ENCODE measurements at places on chromosomes 6 and 20.

- no peak for DNase-seq
Measured at GRCh38 chr20:38373231-38373867, 27.1 kb downstream of the LBP start.

DNA sequence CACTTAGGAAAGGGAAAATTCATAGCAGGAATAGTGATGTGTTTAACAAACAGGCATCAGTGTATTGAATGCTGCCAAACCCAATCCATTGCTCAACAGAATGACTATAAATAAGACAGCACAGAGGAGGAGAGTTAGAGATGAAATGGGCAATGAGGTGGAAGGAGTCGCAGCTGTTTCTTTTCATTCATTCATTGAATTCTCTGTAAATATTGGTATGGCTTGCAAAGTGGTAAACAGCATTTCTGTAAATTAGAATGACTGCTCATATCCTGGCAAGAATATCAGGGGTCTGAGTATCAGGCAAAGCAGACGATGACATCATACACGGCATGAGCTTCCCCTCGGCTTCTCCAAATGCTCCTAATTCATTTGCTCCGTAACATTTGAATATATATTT lies 703.6 kb upstream of the SLC35B3 start:
- no peak for DNase-seq

DNA sequence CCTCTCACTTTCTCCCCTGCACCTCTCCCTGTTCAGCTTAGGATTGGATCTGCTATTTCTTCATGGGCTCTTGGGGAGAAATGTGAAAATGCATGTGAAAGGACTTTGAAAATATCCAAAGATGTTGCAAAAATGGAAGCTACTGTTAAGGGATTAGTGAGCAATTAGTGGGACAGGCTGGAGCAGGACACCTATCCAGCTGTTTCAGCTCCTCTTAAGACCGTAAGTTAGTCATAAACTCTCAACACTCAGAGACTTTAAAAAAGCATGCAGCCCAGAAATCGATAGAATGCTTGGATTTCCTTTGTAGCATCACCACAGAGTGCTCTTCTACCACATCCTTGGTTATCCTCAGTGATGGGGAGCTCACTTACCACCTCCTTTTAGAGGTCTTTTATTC lies 88.7 kb downstream of the SLC24A3 start:
- no peak for DNase-seq

GRCh38 chr6:135583256-135583761 lies 85.8 kb upstream of the AHI1 start:
- DNase-seq = no peak

- no peak for DNase-seq
Measured at GRCh38 chr6:170421921-170422320, 115.4 kb downstream of the FAM120B start.

GRCh38 chr20:35093267-35093884 lies 769 bp upstream of the TRPC4AP start:
- peak; percentile 54 for DNase-seq

DNA sequence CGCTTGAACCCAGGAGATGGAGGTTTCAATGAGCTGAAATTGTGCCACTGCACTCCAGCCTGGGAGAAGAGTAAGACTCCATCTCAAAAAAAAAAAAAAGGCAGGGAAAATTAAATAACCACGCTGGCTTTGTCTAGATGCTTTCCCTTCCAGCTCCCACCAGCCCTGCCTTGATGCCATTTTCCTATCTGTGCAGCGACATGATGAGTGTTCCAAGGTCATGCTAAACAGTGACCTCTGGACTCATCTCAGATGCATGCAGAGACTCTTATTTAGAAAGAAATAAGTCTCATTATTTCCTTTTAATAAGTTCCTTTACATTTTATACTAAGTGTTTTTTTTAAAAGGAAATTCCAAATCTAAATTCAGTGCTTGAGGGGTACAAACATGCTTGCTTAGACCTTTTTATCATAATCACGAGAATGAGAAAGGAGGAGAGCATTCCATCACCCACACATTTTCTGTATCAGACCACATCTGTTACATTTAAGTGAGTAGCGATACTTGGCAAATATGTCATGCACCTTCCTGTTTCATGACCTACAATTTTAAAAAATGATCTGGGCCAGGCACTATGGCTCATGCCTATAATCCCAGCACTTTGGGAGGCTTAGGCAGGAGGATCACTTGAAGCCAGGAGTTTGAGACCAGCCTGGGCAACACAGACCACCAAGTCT lies 101.1 kb upstream of the RREB1 start:
- no peak for DNase-seq
